ENCODE measurements at places on chromosomes 16 and 17.

GRCh38 chr17:14297161-14297851 is 3.6 kb upstream of the HS3ST3B1 start:
- DNase-seq, result peak; percentile 48

GRCh38 chr16:11632455-11632939 is 35.8 kb upstream of the SNN start:
- peak; percentile 70 for DNase-seq

DNA sequence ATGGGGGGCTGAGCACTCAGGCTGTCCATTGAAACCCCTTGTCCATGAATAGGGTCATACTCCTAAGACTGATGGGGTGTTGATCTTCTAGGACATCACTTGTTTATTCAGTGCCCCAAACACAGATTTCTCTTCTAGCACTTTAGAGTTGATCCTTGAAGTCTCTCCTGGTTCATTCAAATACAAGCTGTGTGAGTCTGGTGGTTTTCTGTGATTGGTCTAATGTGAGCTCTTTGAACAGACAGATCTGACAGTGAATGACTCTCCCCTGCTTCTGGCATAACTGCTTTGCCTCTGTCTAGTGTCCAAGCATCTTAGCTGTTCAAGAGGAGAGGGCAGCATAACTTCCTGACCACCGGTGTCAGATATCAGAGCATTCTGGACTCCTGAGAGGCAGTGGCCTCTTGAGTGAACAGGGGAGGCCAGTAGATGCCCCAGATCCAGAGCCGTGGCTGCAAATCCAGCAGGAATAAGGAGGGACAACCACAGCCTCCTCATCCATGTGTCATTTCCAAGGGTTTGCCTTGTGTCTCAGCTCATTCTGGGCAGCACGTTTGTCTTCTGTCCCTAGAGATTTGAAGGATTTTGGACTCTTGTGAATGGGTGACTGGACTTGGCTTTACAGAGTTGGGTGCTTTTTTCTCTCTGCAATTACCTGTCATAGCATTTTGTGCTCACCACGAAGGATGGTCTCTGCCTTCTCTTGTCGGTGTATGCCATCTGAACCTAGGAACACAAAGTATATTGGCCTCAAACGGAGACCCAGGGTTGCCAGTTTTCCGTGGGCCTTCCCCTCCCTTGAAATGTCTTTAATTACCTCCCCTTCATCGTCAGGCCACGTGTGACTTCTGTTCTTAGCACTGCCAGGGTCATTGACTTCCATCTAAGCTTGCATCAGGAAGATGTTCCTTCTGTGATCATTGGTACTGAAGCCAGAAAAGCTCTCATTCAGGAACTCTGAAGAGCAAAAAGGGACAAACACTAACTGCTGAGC is 13.9 kb upstream of the CLEC18C start:
- DNase-seq, result no peak

- DNase-seq, result no peak
Measured at GRCh38 chr17:49259663-49260010, 29.1 kb upstream of the PHOSPHO1 start.

GRCh38 chr17:72618001-72618509 is 474.4 kb downstream of the SLC39A11 start:
- DNase-seq, result no peak

DNA sequence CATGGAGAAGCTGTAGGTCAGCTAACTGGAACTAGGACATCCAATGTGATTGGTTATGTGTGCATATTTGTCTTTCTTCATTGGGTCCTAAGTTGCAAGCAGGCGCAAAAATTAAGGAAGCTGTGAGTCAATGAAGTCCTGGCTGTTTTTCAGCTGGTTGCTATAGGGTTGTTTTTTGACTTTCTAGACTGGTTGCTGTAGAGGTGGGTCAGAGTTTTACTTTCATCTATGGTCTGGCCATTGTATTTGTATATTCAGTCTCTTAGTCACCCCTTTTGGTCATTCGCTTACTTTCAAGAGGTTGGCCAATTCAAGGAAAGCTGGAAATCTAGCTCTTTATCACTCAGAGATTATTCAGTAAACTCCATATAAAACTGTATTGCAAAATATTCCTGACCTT is 62.0 kb upstream of the AMZ2 start:
- DNase-seq, result no peak

DNA sequence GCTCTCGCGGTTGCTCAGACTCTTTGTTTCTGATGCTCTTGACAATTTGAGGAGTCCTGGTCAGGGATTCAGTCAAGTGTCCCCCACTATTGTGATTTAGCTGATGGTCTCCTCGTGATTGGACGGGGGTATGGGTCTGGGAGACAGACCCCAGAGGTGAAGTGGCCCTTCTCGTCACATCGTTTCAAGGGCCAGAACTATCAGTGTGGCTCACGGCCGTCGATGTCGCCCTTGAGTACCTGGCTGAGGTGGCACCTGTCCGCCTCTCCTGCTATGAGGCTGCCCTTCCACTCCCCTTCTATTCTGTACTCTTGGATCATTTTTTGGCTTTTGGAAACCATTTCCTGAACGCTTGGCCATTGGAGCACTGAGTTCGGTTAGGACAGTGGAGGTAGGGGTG is 7.4 kb upstream of the MEAK7 start:
- no peak for DNase-seq

DNA sequence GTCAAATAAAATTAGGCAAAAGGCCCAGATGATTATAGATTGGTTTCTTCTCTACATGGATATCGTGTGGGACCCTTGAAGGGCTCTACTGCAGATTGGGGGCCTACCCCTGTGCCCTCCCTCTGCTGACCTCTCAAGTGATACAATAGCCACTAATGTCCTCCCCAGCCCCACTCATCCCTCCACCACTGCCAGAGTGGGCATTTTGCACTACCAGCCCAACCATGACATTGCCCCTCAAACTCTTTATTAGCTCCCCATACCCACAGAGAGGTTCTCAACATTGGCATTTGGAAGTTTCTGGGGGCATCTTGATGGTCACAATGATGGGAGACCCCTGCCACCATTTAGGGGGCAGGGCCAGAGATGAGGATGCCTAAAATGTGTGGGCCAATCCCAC is 41.8 kb downstream of the CCDC182 start:
- no peak for DNase-seq

- DNase-seq, result no peak
Measured at GRCh38 chr17:1773696-1774181, 11.9 kb downstream of the SERPINF1 start.

DNA sequence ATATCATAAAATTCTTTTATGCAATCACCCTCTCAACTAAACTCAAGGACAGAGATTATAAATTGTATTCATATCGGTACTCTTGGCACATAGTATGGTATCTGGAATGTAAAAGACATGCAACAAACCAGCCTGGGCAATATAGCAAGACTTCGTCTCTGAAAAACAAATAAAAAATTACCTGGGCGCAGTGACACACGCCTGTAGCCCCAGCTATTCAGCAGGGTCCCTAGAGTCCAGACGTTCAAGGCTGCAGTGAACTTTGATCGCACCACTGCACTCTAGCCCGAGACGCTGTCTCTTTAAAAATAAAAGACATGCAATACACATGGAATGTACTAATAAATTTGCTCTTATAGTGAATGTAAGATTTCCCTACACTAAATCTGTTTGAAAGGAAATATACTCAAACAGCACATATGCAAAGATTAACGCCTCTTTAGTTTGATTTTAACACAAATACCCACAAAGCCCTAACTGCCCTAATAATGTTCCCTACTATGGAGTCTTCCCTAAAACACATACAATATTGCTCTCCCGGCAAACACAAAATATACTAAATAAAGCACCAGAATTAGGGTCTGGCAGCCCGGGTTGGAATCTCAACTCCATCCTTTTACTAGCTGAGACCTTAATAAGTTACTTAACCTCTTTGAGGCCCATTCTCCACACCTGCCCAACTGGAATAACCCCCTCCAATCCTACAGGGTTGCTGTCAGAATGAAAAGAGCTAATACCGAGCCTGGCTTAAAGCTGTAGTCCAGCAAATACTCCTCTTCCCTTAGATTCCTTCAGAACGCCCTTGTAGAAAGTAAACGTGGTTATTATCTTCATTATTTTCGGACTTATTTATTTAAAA is 1.2 kb downstream of the ABCA5 start:
- DNase-seq, result no peak

DNA sequence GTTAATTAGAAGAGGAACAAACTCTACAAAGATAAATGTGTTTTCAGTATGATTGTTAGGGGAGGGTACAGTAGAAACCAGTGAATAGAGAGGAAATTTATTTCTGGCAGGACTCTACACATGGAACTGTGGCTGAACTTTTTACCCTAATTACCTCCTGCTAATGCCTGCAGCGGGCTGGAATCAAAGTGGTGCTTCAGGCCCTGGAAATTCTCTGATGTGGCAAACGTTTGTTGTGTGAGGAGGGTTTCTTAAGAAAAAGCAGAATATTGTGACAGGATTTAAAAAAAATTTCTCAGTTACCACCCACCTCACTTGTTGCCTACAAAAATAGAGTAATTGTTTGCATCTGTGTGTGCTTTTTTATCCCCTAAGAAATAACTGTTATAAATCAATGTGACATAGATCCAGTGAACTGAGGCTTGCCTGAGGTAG is 154.5 kb downstream of the BCAS3 start:
- DNase-seq, result no peak

DNA sequence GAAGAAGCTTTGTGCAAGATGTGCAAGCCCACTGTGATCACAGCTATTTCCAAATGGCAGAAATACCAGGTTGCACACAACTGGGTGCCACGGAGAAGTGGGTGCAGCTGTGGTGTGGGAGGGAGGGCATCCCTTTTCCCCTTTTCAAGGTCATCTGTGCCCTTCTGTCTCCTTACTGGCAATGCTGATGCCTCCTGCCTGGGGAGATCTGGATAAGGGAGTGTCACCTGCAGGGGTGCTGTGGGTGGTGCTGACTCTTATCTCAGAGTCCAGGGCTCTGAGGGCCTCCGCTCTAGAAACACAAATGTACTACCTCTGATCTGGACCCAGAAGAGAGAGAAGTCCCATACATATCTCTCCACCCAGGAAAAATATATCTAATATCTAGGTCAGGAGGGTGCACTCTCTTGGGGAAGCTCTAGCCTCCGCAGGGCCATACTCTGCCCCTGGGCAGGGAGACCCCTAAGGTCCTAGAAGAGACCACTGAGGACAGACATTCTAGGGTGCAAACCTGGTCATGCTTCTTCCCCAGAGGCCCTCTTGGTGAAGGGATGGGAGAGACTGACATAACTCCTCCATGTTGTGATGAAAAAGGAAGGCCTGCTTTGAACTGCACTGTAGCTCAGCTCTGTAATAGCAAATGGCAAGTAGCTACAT is 18.5 kb downstream of the NPRL3 start:
- no peak for DNase-seq

GRCh38 chr17:50865060-50865867 is 890 bp downstream of the TOB1 start:
- peak; percentile 57 for DNase-seq

DNA sequence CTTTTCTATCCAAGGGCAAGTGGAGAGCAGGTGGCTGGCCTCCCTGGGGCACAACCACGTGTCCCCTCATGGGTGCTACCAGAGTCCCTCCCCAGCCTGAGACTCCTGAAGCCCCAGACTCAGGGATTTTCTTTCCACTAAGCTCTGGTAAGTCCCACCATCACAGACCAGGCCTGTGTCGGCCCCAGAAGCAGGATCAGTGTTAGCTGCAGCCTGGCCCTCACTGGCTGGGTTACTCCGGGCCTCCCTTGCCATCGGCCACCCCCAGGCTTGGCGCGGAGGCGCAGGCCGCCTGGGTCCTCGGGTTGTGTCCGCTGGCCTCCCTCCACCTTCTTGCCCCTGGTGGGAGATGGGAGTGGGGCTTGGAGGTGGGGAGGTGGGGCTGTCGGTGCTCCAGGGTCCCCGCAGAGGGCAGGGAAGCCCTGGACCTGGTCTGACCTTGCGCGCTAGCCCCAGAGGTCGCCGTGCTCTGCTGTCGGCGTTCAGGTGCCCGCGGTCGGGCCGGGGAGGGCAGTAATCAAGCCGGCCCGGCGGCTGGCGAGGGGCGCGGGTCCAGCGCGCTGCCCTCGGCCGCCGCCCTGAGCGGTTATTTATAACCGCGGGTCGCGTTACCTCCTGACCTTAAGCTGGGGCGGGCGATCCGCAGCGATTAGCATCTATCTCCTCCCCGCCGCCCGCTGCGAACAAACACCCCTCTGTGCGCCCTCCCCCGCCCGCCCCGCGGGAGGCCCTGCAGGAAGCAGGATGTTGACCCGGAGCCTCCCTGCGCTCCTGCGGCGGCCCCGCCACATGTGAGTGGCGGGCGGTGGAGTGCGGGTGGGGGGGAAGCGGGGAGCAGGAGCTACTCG is 78.1 kb upstream of the TOB1 start:
- DNase-seq, result peak; percentile 56

DNA sequence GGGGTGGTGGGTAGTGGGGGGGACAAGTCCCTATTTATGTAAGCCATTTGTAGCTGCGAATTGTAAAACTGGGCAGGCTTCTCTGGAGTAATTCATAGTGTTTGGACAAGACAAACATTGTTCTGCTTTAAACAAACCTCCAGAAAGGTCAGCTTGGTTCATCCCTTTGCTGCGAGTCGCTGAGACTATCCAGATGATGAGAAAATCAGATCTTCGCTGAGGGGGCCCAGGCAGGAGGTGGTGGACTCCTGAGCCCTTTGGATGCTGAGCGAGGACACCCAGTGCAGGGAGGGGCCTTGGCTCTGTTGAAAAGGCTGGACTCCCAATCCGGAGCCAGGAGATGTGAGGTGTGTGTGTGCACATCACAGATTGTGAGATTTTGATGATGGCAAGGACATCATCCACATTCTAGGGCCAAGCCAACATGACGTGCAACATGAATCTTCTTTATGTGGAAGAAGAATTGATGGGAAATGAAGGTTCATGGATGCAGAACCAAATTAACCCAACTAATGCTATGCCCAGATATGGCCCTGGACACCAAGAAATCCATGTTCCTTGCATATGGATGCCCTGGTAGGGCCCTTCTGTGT is 15.0 kb upstream of the NTN1 start:
- no peak for DNase-seq

GRCh38 chr16:53925107-53925410 is 221.1 kb downstream of the FTO start:
- DNase-seq, result no peak

- DNase-seq, result no peak
Measured at GRCh38 chr17:8914554-8914953, 47.1 kb upstream of the PIK3R6 start.

- DNase-seq, result no peak
Measured at GRCh38 chr16:31476303-31477219, 4.6 kb downstream of the TGFB1I1 start.

DNA sequence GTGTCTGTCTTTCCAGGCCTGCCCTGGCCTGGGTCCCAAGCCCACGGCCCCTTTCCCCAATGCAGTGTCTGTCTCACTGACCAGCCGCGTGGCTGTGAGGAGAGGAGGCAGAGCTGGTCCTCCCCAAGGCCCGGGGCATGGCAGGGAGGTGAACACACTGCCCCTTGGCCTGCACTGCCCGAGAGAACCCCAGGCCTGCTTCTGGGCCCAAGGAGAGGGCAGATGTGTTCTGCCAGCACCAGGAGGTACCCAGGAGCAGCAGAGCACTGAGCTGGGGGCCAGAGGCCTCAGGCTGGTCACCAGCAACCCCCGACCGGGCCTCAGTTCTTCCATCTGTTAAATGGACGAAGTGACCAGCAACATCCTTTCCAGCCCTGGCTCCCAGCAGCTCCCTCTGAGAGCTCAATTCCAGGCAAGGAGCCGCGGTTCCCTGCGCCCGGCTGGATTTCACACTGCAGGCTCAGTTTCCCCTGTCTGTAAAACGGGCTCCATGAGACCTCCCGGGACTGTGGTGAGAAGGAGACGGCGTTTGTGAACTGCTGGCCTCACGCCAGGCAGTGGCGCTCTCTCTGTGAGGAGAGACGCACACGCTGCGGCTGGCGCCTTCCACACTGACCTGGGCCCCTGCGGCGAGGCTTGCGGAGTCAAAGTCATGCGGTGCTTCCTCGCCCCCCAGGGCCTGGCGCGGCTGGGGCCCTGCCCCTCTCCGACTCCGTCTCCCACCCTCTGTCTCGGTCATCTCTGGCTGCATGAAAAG is 8.1 kb upstream of the ZFPM1 start:
- DNase-seq, result no peak
